Activated naive CD4-positive, alpha-beta T cell treated with anti-CD3 and anti-CD28 coated beads, Interleukin-2, amount 10 ng/mL, durations not matched to agents 7 days and 5 days (primary cell): ENCODE measurements at places on chromosomes 5 and 9.

- no peak overlapping the region for H3K27ac ChIP-seq
- no peaks in the 10 kb centered on the region for H3K36me3 ChIP-seq
- no peak for DNase-seq
- H3K4me1 ChIP-seq: peaks cover 5% of the 10 kb centered on the region
Observed at GRCh38 chr9:132804576-132805295, 73.3 kb downstream of the AK8 start.

- H3K4me1 ChIP-seq: no peaks in the 10 kb centered on the region
- H3K27ac ChIP-seq: no peak overlapping the region
- H3K36me3 ChIP-seq: no peaks in the 10 kb centered on the region
- no peak for DNase-seq
- H3K27me3 ChIP-seq: no peaks in the 10 kb centered on the region
Observed at GRCh38 chr5:125424402-125425141, 678.1 kb upstream of the ZNF608 start.

DNA sequence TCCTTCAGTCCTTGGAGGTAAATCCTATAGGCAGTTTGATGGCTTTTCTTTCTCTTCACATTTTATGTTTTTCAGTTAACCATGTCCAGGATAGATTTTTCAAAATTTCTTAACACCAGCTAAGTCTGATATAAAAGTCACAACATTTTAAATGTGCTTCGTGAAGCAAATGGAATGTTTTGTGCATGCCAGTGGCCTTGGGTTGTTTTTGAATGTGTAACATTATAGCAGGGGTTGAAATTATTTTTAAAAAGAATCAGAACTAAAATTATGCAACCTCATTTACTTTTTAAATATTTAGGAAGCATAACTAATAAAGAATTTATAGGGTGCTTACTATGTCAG, 201.1 kb downstream of the ARHGEF28 start:
- H3K36me3 ChIP-seq: no peaks in the 10 kb centered on the region
- no peak for DNase-seq
- H3K4me3 ChIP-seq: no peak overlapping the region
- H3K27me3 ChIP-seq: peaks cover 5% of the 10 kb centered on the region
- H3K4me1 ChIP-seq: no peaks in the 10 kb centered on the region

DNA sequence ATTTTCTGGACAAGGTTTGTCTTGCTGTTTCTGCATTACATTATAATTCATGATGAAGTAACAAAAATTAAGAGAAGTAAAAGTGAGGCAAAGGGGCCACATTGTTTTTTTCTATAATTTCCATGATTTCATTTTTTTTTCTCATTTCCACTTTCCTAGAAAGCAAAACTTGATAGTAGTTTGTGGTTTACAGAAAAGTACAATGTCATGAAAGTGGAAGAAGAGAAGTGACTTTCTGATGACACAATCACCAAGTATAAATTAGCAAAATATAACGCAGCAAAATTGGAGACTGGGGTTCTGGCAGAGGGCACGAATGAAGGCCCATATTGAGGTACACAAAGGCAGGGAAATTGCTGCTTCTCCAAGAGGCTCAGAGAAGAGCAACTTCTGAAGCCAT, 5.0 kb upstream of the IFNA14 start:
- H3K27ac ChIP-seq: no peak overlapping the region
- no peaks in the 10 kb centered on the region for H3K36me3 ChIP-seq
- H3K4me1 ChIP-seq: peaks cover 3% of the 10 kb centered on the region
- H3K27me3 ChIP-seq: peaks cover 12% of the 10 kb centered on the region

DNA sequence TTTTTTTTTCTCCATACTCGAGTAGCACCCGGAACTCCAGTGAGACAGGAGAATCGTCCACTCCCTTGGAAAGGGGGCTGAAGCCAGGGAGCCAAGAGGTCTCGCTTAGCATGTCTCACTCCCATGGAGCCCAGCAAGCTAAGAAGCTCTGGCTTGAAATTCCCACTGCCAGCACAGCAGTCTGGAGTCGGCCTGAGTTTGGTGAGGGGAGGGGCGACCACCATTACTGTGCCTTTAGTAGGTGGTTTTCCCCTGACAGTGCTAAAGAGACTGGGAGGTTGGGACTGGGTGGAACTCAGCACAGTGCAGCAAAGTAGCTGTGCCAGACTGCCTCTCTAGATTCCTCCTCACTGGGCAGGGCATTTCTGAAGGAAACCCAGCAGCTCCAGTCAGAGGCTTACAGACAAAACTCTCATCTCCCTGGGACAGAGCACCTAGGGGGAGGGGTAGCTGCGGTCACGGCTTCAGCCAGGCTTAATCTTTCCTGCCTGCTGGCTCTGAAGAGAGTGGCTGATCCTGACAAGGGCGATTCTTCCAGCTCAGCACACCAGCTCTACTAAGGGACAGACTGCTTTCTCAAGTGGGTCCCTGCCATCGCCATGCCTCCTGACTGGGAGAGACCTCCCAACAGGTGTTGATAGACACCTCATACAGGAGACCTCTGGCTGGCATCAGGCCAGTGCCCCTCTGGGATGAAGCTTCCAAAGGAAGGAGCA, 414.5 kb upstream of the ZNF608 start:
- DNase-seq: no peak
- no peaks in the 10 kb centered on the region for H3K36me3 ChIP-seq

- no peaks in the 10 kb centered on the region for H3K36me3 ChIP-seq
- no peaks in the 10 kb centered on the region for H3K27me3 ChIP-seq
- no peak for DNase-seq
- H3K27ac ChIP-seq: no peak overlapping the region
- no peaks in the 10 kb centered on the region for H3K4me1 ChIP-seq
- H3K4me3 ChIP-seq: no peak overlapping the region
Observed at GRCh38 chr5:6287176-6287575, 91.2 kb downstream of the MED10 start.

DNA sequence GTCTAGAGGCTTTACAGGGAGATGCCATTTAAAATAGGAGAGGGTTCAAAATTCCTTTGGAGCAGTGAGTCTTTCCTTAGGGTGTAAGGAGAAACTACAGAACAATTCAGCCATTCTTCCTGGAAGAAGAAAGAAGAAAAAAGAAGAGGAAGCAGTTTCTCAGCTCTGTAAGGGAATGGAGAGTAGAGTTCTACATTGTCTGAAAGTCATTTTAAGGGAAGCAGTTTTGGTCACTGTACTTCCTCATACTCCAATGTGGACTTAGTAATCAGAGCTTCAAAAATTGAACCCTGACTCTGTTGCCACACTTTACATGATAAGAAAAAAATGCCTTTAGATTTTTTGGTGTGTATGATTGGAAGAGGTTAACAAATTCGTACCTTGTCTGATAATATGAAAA, 122.4 kb downstream of the LRRC70 start:
- no peak overlapping the region for H3K4me3 ChIP-seq
- H3K4me1 ChIP-seq: no peaks in the 10 kb centered on the region
- no peak for DNase-seq
- no peaks in the 10 kb centered on the region for H3K36me3 ChIP-seq

DNA sequence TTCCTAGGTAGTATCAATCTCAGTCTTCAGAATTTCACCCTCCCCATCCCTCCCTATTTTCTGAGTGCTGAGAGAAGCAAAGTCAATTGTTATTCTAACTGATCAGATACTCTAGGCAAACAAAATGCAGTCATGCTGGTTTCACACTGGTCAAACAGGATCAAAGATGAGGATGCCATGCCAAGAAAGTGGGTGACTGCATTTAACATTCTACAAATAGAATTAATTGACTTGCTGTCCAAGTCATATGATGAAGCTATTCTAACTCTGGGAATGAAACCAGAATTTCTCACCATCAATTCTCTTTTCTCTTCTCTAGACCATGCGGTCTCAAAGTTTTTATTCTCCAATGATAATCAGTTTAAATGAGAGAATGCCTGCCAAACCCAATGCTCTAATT, 112.5 kb downstream of the CTNND2 start:
- H3K36me3 ChIP-seq: no peaks in the 10 kb centered on the region
- no peak overlapping the region for H3K4me3 ChIP-seq
- no peak for DNase-seq
- H3K4me1 ChIP-seq: no peaks in the 10 kb centered on the region

GRCh38 chr5:6525910-6526309, 77.3 kb downstream of the UBE2QL1 start:
- H3K4me1 ChIP-seq: no peaks in the 10 kb centered on the region
- no peaks in the 10 kb centered on the region for H3K36me3 ChIP-seq
- DNase-seq: no peak
- no peak overlapping the region for H3K27ac ChIP-seq
- H3K27me3 ChIP-seq: peaks cover 28% of the 10 kb centered on the region
- no peak overlapping the region for H3K4me3 ChIP-seq

GRCh38 chr5:96785326-96786109, 22.2 kb downstream of the ERAP1 start:
- no peaks in the 10 kb centered on the region for H3K4me1 ChIP-seq
- peak overlapping the region; percentile 42 for H3K27ac ChIP-seq
- H3K4me3 ChIP-seq: no peak overlapping the region

GRCh38 chr9:134424818-134425217, 98.6 kb downstream of the RXRA start:
- no peaks in the 10 kb centered on the region for H3K36me3 ChIP-seq
- no peak for DNase-seq
- no peak overlapping the region for H3K4me3 ChIP-seq
- H3K27ac ChIP-seq: no peak overlapping the region
- H3K4me1 ChIP-seq: no peaks in the 10 kb centered on the region
- H3K27me3 ChIP-seq: no peaks in the 10 kb centered on the region

DNA sequence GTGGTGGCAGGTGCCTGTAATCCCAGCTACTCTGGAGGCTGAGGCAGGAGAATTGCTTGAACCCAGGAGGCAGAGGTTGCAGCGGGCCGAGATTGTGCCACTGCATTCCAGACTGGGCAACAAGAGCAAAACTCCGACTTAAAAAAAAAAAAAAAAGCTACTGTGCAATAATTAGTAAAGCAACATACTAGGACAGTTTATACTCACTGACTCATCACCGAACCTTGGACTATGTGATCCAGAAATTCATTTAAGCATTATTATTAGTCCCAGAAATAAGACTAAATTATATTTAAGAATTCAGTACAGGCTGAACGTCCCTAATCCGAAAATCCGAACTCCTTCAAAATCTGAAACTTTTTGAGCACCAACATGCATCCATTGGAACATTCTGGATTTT, 37.8 kb downstream of the GOLPH3 start:
- no peak overlapping the region for H3K4me3 ChIP-seq
- no peaks in the 10 kb centered on the region for H3K27me3 ChIP-seq
- no peak for DNase-seq
- no peaks in the 10 kb centered on the region for H3K4me1 ChIP-seq
- peaks cover 45% of the 10 kb centered on the region for H3K36me3 ChIP-seq

GRCh38 chr5:131252824-131253171, 11.1 kb upstream of the CDC42SE2 start:
- peaks cover 81% of the 10 kb centered on the region for H3K4me1 ChIP-seq
- DNase-seq: peak; percentile 90
- H3K36me3 ChIP-seq: peaks cover 13% of the 10 kb centered on the region
- peak overlapping the region; percentile 90 for H3K4me3 ChIP-seq
- no peaks in the 10 kb centered on the region for H3K27me3 ChIP-seq

- no peak for DNase-seq
- H3K27me3 ChIP-seq: no peaks in the 10 kb centered on the region
- H3K36me3 ChIP-seq: no peaks in the 10 kb centered on the region
- no peak overlapping the region for H3K27ac ChIP-seq
- no peaks in the 10 kb centered on the region for H3K4me1 ChIP-seq
Observed at GRCh38 chr9:13642646-13643045, 363.2 kb upstream of the MPDZ start.

DNA sequence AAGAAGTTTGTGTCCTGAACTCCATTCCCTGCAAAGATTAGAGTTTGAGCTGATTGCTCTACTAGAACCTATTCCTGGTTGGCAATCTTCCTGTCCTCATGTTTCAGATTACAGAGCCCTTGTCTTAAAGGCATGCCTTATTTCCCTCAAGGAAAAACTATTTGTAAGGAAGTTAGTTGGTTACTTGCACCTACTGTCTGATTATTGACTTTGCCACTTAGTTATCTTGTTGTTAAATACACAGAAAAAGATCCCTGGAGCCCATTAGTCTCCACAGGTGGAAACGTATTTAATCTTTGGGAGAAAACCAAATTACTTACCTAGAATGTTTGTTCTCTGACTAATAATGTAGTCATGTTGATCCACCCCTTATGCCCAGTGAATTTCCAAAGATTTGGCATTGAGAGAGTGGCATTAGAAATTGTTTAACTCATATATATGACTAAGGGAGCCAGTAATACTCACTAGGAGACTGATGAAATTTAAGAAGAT, 132.3 kb upstream of the ELL2 start:
- H3K27ac ChIP-seq: no peak overlapping the region
- peaks cover 3% of the 10 kb centered on the region for H3K27me3 ChIP-seq
- no peaks in the 10 kb centered on the region for H3K36me3 ChIP-seq
- no peak overlapping the region for H3K4me3 ChIP-seq
- DNase-seq: no peak

- DNase-seq: no peak
- H3K4me1 ChIP-seq: no peaks in the 10 kb centered on the region
- H3K4me3 ChIP-seq: no peak overlapping the region
Observed at GRCh38 chr9:31870276-31870675, 514.2 kb upstream of the ACO1 start.

DNA sequence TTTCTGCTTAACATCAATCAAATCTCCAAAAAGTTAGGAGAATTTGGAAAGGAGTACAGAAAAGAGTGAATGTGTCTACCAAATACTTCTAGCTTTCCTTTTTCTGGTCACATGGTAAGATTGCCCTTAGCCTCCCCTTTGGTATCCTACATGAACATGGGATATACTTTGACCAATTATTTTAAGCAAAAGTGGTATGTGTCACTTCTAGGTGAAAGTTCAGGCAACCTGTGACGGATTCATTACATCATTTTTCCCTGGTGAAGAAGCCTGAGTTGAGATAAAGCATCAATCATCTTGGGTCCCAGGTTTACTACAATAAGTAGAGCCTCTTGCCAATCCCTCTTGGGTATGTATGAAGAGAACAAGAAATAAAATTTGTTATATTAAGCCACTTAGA, 419.2 kb downstream of the PDE4D start:
- no peaks in the 10 kb centered on the region for H3K4me1 ChIP-seq
- H3K27me3 ChIP-seq: no peaks in the 10 kb centered on the region
- no peaks in the 10 kb centered on the region for H3K36me3 ChIP-seq
- no peak for DNase-seq

- H3K4me1 ChIP-seq: peaks cover 83% of the 10 kb centered on the region
- peaks cover 11% of the 10 kb centered on the region for H3K36me3 ChIP-seq
Observed at GRCh38 chr5:134090522-134090921, 24.0 kb upstream of the TCF7 start.

- DNase-seq: no peak
- peaks cover 61% of the 10 kb centered on the region for H3K36me3 ChIP-seq
- no peak overlapping the region for H3K4me3 ChIP-seq
Observed at GRCh38 chr5:131318455-131318854, 54.6 kb downstream of the CDC42SE2 start.

- DNase-seq: no peak
- H3K36me3 ChIP-seq: no peaks in the 10 kb centered on the region
Observed at GRCh38 chr9:5512658-5513452, 2.5 kb downstream of the PDCD1LG2 start.

GRCh38 chr9:129698254-129698757, 32.9 kb downstream of the PRRX2 start:
- peaks cover 3% of the 10 kb centered on the region for H3K4me1 ChIP-seq
- H3K27me3 ChIP-seq: peaks cover 95% of the 10 kb centered on the region
- H3K27ac ChIP-seq: no peak overlapping the region
- peaks cover 1% of the 10 kb centered on the region for H3K36me3 ChIP-seq

- H3K36me3 ChIP-seq: no peaks in the 10 kb centered on the region
- no peak overlapping the region for H3K4me3 ChIP-seq
- H3K4me1 ChIP-seq: no peaks in the 10 kb centered on the region
- H3K27me3 ChIP-seq: peaks cover 6% of the 10 kb centered on the region
- DNase-seq: no peak
Observed at GRCh38 chr5:72834924-72835323, 18.5 kb downstream of the TNPO1 start.
